ENCODE measurements at places on chromosomes 7 and 10.

- no peak for DNase-seq
These were observed 44.8 kb upstream of the SLC16A12 start for GRCh38 chr10:89580243-89580642.

DNA sequence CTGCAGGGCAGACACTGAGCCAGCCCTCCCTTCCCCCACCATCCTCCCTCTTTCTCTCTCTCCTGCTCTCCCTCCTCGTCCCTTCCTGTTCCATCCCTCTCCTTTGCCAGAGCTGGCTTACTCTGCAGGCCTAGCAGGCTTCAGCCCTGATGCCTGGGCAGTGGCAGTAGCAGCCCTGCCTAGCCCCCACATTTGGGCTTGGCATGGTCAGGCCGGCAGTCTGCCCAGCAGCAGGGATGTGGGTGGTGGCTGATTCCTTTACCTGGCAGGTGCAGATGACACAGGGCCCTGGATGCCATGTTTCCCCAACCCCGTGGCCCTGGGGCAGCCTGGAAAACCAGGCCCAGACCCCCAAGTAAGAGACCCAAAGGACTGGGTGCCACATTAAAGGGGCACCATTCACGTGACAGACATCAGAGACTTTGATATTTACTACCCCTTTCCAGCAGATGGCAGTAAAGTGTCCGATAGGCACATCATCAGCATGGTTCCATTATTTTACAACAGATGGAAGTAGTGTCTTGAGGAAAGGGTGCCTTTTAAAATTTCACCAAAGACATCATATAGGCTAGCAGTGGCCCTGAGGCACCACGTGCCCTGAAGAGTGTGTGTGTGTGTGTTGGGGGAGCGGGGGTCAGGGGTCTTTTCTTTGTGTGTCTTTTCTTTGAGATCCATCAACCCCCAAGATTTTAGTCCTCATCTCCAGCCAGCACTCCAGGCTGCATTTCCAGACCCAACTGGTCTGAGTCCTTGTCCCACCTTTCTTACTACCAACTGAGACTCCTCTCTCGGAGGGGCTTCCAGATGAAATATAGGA is 5.9 kb downstream of the KCP start:
- DNase-seq, result no peak

DNA sequence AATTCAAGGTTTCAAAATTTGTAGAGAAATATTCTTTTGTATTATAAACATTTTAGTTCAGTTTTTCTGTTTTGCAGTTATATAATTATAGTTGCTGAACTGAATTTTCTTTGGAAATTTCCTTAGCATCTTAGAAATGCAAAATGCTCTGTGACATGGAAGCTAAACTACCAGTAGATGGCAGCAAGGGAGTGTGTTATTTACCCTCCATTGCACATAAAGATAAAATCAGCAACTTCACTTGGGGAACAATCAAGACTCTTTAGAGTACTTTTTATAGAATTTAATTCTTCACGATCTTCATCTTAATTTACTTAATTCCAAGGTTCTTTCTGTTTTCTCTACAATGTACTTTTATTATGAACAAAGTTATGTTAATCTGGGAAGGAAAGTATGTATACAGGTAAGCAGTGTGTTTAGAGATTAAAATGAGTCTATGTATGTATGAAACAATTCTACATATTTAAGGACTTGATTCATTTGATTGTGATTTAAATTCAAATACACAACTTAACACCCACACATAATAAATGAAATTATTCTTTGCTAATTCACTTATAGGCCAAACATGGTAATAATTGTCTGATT is 404.2 kb downstream of the THSD7A start:
- no peak for DNase-seq

DNA sequence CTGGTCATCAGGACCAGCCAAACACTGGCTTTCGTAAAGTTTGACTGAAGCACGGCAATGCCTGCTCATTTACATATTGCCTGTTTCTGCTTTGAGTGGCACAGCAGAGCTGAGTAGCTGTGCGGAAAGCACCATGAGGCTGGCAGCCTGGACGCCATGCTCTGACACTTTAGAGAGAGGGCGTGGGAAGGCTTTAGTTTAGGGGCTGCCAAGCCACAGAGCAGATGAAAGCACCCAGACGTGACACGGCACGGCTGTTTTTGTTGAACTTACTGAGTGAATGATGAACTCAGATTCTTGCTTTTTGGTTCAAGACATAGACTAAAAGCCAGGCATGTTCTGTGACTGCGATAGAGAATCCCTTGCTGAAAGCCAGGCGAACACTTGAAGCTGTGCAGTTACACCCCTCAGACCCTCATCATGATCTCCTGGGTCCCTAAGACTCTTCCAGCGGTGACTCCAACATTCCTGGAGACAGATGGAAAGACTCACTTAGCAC is 182.1 kb downstream of the ZMYND11 start:
- DNase-seq, result no peak

GRCh38 chr10:88531392-88532052 is 51.6 kb downstream of the RNLS start:
- DNase-seq, result no peak

- no peak for DNase-seq
These were observed 23.6 kb upstream of the HYAL4 start for GRCh38 chr7:123821320-123821719.

DNA sequence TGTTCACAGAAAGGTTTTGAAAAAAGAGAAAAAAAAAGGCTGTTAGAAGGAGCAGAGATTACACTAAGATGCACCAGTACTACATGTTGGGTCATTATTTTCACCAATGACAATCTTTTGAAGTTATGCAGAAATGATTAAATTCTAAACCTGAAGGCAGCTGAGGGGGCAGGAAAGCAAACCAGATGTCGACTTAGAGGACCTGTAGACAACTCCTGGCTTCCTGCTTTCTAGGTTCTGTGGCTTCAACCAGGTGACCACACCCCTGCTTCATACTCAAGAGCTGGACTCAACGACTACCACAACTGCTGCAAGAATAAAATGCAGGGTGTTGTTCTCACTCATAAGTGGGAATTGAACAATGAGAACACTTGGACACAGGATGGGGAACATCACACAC is 30.0 kb downstream of the MYOF start:
- no peak for DNase-seq

- DNase-seq, result no peak
These were observed 118.7 kb upstream of the PTN start for GRCh38 chr7:137462074-137462715.

GRCh38 chr10:75187961-75188426 is 22.6 kb upstream of the VDAC2 start:
- DNase-seq, result no peak

DNA sequence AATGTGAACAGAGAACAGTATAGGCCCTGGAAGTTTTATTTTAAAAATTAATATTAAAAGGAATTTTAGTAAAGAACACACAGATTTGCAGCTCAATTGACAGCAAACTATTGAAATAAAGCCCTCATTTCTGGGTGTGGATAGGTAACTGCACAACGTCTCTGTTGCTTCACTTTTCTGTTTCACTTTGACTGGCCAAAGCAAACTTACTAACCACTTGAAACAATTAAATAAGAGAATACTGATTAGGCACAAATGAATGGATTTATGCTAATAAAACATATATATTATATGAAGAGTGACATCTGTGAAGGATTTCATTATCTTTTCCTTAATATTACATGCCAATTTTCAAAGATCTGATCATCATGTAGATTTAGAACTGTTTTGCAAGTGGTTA is 11.9 kb downstream of the ZNF804B start:
- no peak for DNase-seq

DNA sequence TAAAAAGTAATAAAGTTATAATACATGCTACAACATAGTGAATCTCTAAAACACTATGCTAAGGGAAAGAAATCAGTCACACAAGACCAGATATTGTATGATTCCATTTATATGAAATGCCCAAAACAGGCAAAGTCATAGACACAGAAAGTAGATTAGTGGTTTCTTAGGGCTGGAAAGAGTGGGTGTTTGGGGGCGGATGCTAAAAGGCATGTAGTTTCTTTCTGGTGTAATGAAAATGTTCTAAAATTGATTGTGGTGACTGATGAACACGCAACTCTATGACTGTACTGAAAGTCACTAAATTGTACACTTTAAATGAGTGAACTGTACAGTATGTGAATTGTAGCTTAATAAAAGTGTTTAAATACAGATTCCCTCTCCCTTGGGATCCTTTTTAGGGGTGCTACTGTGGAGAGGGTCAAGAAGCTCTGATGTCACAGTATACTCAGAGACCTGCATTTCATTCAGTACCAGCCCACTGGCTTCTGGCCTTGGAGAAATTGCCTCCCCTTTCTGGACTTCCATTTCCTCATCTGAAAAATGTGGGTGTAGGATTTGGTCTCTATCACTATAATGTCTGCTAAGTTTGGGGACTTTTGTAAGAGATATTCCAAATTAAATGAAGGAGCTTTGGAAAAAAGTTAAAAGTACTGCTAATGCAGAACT is 46.4 kb downstream of the AOAH start:
- no peak for DNase-seq

DNA sequence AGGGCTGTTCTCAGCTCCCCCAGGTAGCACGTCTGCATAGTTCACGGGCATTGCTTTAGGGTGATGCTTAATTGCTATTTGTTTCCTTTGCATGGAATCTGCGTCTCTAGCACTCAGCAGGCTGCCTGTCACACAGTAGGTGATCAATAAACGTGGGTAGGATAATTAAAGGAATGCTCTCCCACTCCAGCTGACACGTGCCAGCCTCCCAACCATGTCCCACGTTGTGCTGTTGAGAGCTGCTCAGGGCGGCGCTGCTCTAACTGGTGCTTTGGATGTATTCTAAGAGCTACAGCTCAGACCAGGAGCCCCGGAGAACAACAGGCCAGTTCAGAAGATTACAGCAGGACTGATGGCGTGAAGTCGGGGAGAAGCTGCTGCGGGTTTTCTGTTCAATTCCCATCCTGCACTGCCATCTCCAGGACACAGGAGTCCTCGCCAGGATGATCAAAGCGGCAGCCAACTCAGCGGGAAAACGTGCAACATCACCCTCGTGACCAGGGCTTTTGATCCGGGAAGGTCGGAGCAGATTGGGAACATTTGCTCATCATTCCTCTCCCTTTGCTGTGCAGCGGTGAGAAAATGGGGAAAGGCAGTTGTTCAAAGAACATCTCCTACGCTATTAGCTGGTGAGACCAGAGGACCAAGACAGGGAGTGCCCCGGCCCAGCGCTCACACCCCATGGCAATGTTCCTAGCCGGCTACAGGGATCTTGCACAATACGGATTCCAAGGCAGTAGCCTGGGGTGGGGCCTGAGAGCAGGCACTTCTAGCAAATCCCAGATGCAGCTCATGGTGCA is 50.5 kb upstream of the FOXK1 start:
- peak; percentile 50 for DNase-seq

DNA sequence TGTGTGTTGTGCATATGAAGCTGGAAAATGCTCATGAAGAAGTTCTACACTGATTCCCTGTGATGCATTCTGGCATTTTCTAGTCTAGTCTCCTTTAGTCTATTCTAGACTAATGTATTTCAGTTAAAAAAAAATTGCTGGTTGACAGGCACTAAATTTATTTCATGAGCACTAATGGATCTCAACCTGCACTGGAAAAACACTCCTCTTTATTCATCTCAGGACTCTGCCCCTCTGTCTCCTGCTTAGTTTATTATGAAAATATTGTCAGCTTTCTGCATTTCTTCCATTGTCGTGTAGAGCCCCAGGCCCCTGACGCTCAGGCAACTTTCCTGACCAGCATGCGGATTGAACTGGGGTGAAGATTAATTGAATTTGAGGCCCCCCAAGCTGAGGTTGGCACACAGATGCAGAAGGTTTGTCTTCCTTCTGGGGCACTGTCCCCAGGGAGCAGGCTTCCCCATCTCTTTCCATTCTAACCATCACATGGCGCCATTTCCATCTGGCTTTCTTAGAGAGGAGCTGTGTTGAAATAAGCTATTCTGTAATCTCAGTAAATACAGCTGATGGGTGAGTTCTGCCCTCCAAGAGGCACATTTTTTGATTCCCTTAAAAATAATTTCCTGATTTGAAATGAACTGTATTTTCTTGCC is 128.7 kb downstream of the INSYN2A start:
- no peak for DNase-seq

DNA sequence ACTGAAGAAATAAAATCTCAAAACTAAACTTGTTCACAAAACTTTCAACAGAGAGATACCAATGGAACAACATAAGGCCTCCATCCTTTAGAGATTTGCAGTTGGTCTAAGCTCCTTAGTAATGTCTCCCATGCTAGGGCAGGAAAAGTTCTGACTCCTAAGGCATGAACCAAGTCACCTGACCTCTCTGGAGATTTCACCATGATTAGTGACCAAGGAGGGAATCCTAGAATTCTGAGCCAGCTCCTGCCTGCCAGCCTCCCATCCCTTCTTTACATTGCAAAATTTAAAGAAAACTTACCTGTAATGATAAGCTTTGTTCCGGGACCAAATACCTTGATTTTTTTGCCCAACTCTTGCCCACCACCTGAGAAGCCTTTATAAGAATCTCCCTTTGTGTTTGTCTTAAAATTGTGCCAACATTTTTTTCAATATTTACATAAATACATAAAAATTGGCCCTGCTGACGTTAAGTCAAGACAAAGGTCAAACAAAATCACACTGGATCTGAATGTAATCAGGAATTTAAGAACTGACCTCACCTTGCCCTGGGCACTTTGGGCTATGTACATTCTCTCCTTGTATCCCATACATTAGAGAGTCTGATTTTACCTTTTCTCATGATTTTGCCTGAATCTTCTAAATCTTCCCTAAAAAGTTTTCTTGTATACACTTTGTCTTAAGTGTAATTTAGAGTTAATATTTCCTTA is at the start of gene TARP:
TSS of gene TARP (minus strand) at position 351 of the 710 bp plus-strand sequence.
- no peak for DNase-seq

- DNase-seq, result no peak
These were observed 30.4 kb upstream of the JAZF1 start for GRCh38 chr7:28211006-28211405.

- DNase-seq, result no peak
These were observed 37.6 kb downstream of the ANK3 start for GRCh38 chr10:60352105-60352504.

GRCh38 chr10:70272925-70273316 is 10.9 kb downstream of the NPFFR1 start:
- no peak for DNase-seq

DNA sequence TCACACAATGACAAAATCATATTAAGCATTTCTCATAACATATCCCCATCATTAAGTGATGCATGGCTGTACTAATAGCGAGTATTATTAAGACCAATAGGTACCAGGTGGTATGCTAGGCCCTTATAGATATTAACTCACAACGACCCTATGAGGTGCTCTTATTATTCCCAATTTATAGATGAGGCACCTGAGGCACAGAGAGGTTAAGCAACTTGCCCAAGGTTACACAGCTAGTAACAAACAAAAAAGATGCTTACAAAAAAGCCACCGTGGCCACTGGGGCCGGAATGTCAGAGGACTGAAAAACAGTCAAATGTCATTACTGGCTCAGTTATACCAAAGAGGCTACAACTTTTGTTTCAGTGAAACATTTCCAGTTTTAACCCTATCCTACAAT is 96.0 kb downstream of the OR13A1 start:
- DNase-seq, result no peak

DNA sequence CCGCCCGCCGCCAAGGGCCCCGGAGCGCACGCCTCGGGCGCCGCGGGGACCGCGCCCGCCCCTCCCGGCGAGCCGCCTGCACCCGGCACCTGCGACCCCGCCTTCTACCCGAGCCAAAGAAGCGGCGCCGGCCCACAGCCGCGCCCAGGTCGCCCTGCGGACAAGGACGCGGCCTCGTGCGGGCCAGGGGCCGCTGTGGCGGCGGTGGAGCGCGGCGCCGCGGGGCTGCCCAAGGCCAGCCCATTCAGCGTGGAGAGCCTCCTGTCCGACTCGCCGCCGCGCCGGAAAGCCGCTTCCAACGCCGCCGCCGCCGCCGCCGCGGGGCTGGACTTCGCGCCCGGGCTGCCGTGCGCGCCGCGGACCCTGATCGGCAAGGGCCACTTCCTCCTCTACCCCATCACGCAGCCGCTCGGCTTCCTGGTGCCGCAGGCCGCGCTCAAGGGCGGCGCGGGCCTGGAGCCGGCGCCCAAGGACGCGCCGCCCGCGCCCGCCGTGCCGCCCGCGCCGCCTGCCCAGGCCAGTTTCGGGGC is 3.5 kb downstream of the UNCX start:
- no peak for DNase-seq

Data from omental fat pad (tissue), 4 donors.